ENCODE measurements at places on chromosomes 5 and 9. TPM values are rescaled to one million over a fixed set of nuclear protein-coding genes. Genes with fewer than 3 reads are reported as not detected.

The ST6GALNAC6 gene
- 145 TPM for total RNA-seq

The LCN10 gene
- 4.9 TPM for total RNA-seq

The MPDZ gene
- 14.6 TPM for total RNA-seq

The FAM78A gene
- total RNA-seq: 1.2 TPM

The ARID3C gene
- not detected for total RNA-seq

DNA sequence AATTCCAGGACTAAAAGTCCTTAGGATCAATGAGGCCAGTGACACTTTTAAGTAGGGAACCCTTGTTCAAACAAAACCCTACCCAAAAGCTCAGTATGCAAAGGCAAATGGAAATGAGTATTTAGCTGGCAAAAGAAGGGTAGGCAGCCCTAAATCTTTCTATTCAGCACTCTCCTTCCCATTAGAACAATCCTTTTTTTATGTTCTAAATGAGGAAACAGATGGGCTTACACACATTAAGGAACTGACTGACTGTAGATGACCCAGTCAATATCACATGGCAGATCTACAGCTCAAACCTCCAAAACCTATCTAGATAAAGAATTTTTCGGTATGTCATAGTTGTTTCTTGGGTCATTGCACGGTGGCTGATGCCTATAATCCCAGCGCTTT, 7.2 kb downstream of the CSNK1A1 start:
- no peak for DNase-seq

- DNase-seq: peak; percentile 87
Measured at GRCh38 chr5:180328296-180329137, 24.6 kb downstream of the GFPT2 start.

- no peak for DNase-seq
Measured at GRCh38 chr9:131839281-131840084, 99.6 kb upstream of the RAPGEF1 start.

DNA sequence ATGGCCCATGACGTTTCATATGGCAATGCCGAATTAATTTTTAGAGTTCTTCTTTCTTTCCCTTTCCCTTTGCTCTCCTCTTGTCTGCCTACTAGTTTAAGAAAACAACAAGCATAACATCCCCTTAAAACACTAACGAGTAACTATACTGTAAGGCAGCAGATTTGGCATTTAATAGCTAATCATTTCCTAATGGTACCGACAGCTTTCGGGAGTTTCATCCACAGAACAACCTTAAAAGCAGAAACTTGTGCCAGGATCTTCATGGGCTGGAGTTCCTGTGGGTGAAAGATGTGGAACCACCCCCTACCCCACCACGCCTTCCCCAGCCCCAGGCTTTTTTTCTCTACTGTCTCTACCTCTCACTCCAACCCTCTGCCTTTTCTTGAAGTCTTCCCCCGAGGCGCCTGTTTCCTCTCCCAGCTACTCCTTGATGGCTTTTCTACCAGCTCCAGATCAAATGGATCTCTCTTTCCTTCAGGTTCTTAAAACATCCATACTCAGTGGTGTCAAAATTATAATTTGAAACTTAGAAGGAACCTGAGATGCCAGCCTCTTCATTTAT, 319.5 kb downstream of the PIK3R1 start:
- no peak for DNase-seq

GRCh38 chr9:38526591-38526990, 93.8 kb downstream of the ANKRD18A start:
- no peak for DNase-seq

Measured in stomach (tissue), 19 donors.